Activated gamma-delta T cell treated with anti-CD3 and anti-CD28 coated beads, Interleukin-2, amount 50 U/mL, for 16 hours (primary cell): ENCODE measurements at places on chromosomes 1 and 21.

DNA sequence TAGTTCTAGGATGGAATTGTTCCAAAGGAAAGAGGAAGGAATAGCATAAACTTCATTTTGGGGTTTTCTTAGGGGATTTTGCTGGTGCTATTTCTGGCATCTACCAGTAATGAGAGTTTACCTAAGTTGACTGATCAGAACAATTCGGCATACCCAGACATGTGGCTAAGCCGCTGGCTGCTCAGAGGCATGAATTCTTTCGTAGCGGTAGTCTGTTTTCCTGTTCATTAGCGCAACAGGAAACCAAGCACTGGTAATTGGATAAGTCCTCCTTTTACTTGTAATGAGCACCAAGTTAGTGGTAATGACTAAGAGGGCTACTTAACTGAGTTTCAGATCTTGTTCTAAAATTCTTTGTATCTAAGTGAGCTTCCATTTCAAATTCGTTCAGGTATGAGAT is 38.6 kb downstream of the C21orf91 start:
- no peak for DNase-seq

DNA sequence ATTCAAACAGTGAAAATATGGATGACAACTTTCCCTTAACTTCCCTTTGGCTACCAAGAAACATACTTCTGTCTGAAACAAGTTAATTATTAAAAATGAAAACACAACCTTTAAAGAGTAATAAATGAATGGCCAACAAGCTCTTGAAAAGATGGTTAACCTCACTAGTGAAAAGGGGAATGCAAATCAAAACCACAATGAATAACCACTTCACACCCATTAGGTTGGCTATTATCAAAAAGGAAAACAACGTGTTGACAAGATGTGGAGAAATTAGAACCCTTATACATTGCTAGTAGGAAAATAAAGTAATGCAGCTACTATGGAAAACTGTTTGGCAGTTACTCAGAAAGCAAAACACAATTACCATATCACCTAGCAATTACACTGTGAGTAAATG is 14.1 kb downstream of the COP1 start:
- DNase-seq = no peak

DNA sequence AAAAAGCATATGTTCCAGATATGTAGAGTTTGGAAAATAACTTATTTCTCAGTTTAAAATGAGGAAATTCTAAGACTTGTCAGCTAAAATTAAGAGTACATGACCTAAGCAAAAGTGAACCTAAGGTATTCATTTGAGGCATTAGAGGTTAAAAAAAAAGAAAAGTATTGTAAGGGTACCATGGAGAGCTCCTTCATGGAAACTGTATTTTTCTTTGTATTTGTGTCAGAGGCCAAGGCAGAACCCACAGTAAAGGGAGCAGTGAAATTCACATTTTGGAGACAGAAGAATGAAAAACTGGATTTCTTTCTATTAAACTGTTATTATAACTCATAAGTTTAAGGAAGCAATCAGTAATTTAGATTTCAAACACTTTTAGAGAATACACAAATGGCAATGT is 1494.8 kb downstream of the KCNT2 start:
- DNase-seq = no peak

GRCh38 chr1:154193821-154194220 is 1.9 kb upstream of the TPM3 start:
- no peak for DNase-seq

GRCh38 chr1:18922848-18923755 is 20.7 kb upstream of the ALDH4A1 start:
- no peak for DNase-seq

DNA sequence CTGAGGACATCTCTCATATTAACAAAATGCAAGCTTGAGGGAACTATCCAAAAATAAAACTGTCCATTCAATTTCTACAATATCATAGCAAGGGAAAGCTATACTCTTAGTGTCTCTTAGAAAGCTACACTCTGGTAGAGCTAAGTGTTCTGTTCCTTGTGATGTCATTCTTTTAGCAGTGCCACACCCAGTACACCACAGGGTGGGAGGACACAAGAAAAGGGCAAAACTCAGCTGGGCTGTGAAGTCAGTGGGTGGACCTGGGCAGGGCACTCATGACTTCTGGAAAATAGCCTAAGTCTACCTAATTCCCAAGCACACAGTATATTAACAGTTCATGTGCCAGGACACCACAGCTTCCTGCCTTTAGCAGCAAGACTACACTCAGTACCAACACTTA is 42.2 kb upstream of the TNFSF4 start:
- no peak for DNase-seq

GRCh38 chr21:30408782-30409494 is 13.1 kb downstream of the KRTAP13-1 start:
- no peak for DNase-seq

DNA sequence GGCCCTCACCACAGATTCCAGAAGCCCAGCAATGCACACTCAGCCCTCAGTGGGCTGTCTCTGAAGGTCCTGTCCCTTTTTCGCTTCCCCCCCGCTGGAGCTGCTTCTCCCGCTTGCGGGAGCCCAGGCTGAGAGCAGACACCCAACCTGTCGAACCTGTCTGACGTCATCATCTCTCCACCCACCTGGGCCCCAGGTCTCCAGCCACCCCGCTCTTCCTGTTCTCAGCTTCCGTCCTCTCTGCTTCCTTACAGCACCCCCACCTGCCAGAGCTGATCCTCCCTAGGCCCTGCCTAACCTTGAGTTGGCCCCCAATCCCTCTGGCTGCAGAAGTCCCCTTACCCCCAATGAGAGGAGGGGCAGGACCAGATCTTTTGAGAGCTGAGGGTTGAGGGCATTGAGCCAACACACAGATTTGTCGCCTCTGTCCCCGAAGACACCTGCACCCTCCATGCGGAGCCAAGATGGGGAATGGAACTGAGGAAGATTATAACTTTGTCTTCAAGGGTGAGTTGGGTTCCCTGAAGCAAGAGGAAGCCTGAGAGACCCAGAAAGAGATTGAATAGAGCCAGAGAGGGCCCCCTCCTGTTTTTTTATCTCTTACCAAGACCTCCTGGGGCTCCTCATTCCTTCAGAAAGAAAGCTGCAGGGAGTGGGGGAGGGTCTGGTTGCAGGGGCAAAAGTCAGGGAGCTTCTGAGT is at the start of gene RAB25:
RAB25 (plus strand) TSS at position 224 of the 700 bp plus-strand sequence; CDS start at position 465, 241 bp downstream.
- DNase-seq = no peak

- DNase-seq = no peak
These were observed 824.3 kb upstream of the PRMT6 start for GRCh38 chr1:106232128-106232527.

DNA sequence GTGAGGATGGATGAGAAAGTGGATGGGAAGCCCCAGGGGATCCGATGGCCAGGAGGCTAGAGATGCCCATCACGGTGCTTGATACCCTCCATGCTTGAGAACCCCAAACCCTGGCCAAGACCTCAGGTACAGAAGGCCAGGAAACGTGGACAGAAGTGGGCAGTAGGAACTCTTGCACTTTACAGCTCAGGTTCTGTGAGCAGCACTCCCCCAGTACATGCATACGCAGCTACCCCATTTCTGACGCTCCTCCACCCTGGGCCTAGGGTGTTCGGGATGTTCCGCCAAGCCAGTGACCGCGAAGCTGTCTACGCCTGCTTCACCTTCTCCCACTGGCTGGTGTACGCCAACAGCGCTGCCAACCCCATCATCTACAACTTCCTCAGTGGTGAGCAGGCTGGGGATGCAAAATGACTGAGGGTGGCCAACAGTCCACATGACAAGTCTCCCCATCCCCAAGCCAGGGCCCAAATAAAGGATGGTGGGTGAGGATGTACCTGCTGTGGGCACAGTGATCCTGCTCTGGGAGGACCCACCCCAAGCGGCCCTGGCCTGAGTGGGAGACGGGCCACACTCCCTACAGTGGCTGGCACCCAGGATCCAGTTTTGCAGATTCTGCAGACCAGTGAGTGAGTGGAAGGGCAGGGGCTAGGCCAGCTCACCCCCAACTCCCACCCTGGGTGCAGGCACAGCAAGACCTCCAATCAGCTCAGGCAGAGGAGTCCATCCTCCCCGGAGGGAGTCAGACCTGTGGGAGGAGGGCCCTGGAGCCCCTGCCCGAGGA is 7.4 kb downstream of the HCRTR1 start:
- no peak for DNase-seq

DNA sequence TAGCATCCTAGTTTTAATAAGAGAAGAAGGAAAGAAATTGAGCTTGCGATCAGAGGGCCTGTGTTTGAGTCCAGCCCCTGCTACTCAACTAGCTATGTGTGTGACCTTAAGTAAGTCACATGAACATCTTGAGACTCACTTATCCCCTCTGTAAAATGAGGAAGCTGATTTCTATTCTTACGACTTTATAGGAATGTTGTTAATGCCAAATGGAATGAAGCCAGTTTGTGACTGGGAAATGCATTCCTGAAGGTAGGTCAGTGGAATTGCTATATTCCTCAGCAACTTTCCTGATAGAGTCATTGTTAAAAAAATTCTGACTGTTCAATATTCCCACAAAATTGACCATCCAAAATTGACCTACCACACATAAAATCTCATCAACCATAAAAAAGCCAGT is 14.9 kb downstream of the FASLG start:
- DNase-seq = no peak

- no peak for DNase-seq
These were observed 15.0 kb upstream of the LRP8 start for GRCh38 chr1:53342735-53343470.

GRCh38 chr1:26553942-26554682 is 24.6 kb downstream of the RPS6KA1 start:
- no peak for DNase-seq
